ENCODE measurements at places on chromosomes 12 and 14.

GRCh38 chr12:105120551-105120950 lies 13.0 kb downstream of the WASHC4 start:
- DNase-seq, result no peak

DNA sequence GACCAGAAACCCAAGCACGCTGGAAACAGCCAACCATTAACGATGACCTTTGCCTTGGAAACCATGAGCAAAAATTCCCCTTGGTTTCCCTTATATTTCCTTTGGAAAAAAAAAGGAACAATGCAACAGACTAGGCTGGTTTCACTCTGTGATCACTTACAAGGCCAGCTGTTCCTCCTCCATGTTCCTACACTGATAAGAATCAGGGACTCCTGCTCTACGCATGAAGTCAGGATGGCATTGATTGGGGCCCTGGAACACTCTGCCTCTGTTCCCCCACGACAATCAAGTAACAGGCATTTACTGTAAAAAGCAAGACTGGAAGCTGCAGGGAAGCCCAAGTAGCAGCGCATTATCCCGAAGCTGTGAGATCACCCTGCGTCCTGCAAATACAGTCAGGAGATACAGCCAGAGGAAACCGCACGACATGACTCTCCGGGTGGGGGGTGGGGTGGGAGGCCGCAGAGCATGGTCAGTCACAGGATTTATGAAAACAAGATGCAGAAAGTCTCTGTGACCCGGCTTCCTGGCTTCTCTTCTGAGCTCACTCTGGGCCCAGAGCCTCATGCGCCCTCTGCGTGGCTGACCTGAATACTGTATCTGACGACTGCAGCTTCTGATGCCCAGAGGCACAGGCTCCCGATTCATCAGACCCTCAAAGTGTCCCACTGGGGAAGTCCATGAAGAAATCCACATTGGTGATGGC lies 31.1 kb downstream of the SSH1 start:
- no peak for DNase-seq

GRCh38 chr14:103099733-103100280 lies 5.3 kb downstream of the EXOC3L4 start:
- no peak for DNase-seq

GRCh38 chr14:96264853-96265252 lies 8.8 kb downstream of the BDKRB1 start:
- no peak for DNase-seq

DNA sequence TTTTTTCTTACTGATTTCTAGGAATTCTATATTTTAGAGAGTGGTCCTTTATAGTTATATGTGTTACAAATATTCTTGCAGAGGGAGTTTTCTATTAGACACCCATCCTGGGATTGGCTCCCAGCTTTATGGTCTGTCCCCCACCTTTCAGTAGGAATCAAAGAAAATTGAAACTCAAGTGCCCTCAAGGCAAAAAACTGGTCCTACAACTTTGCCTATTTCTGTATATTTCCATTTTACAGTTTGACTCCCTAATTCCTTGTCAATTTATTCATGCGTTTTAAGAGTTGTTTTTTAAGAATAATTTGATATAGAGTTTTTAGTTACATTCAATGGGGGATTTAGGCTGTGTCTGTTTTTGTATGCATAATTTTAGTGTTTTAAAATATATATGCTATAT lies 208.9 kb downstream of the SYNE2 start:
- no peak for DNase-seq

DNA sequence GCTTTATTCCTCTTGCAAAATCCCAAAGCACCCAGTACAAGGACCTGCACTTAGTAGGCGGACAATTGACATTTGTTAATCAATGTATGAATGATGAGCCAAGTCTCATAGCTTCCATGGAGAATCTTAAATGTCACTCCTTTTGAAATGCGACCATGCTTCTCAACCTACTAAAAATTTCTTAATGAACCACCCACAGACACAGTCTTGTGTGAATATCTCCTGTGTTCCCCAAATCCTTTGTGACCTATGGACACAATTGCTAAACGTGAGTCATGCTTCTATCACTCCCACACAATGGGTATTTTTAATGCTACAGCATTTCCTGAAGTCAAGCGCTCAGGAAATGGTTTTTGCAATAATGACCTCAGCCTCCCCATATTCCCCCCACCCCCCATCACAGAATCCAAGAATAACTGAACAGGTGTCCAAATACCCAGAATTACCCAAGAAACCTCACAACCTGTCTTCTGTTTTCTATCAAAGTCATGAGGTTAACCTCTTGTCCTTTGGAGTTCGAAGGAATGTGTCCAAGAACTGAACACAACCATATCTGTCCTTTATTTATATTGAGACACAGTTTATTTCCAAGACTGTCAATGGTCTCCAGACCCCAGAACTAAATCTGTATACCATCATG lies 163.6 kb upstream of the PLEKHG7 start:
- no peak for DNase-seq

All from stimulated activated CD4-positive, alpha-beta T cell treated with anti-CD3 and anti-CD28 coated beads, Interleukin-2, amount 100 ng/mL, for 24 hours (primary cell).